ENCODE measurements at places on chromosomes 3 and 15.

DNA sequence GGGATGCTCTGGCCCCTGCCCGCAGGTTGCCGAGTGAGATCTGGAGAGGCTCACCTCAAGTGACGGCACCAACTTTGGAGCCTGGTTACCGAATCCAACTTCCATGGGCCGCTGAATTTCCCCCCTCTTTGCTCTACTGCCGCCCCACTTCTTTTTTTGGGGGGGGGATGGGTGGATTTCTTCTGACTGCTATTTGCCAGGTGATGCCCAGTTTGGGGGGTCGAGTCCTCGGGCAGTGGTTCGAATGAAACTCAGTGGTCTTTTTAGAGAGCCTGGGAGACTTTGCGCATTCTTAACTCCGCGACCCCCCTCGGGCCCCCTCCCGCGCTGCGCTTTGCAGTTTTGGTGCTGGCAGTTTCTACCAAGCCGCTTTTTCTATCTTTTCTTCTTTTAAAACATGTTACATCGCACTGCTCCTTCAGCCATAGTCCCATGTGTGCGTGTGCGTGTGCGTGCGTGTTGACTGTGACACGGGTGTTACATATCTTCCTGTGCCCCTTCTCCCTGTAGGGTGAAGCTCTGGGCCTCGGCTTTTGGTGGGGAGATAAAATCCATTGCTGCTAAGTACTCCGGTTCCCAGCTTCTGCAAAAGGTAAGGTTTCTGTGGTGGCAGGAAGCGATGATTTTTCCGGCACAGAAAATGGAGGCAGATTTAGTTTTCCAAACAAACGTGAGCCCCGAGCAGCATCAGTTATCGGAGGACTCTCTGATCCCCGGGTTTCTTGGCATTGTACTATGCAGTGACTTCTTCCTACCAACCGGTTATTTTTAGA is 837 bp downstream of the CACNA2D3 start:
- no peak for DNase-seq

DNA sequence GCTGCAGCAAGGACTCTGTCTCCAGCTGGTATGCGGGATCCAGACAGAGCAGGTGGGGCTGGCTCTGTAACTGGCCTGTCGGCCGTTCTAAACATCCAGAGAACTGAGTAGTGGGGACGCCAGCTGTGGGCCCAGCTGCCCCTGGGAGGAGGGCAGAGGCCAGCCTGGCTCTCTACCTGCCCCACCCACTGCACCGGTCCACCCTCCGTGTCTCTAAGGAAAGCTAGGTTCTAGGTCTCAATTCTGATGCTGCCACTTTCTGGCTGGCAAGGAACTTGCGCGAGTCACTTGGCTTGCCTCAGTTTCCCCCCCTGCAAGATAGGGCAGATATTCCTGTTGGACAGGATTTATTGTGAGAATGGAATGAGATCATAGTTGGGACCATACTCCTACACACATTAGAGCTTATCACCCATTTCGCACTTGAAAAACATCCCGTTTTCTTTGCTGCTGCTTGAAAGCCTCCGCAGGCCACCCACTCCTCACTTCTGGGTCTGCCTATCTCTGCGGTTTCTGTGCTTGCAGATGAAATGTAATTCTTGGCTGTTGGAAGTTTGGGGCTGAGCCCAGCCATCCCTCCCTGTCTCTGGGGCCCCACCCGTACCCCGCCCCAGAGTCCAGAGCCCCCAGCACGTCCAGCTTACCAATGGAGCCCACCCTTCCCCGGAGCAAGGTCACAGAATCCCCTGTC is 65.8 kb downstream of the IQSEC1 start:
- DNase-seq: no peak

DNA sequence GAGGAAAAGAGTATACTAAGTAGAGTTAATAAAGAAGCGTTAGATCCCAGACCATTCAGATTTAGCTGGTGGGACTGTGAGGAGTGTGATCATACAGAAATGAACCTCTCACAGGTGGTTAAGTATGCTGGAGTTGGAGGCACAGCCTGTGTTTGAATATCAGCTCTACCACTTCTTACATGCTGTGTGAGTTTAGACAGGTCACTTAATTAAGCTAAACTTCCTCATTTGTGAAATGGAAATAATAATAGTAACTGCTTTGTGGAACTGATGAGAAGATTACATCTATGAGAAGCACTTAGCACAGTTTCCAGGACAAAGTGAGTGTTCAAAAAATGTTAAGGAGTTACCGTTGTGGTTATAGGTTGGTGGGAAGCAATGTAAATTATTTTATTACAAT is 8.4 kb downstream of the ACP3 start:
- DNase-seq: no peak

GRCh38 chr3:133803469-133803868 is 2.1 kb upstream of the SRPRB start:
- no peak for DNase-seq

Measured in tibial artery (tissue), 4 donors.